ENCODE measurements at places on chromosomes 5 and 9. TPM values are rescaled to one million over a fixed set of nuclear protein-coding genes. Genes with fewer than 3 reads are reported as not detected.

GRCh38 chr9:131276094-131276888, at the start of gene FAM78A:
Gene FAM78A (minus strand): TSS chr9:131276510. CDS start chr9:131276179, 331 bp downstream.
- no peak for DNase-seq

DNA sequence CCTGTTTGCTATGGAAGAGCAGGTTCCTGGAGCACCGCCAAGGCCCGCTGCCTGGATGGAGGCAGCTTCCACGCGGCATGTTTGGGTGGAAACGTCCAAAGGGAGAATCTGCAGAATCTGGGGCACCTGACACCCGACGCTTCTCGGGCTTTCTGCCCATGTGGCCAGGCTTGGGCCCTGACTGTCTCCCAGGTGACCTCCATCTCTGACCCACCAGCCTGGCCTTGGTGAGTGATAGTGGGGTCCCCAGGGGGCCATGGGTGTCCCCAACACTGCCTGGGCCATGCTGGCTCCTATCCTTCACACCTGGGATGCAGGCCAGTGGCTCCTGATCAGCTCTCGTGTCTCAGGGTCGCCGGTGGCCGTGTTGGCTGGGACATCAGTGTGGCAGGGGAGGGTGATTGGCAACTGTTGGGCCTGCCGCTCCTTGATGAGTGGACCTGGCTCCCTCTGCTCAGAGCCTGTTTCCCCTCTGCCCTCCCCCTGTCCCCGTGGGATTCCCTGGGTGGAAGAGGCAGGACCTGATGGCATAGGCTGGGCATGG, 34.0 kb downstream of the GLT6D1 start:
- DNase-seq: no peak

OTULINL gene
- total RNA-seq: 1.2 TPM

- DNase-seq: no peak
Measured at GRCh38 chr5:74231697-74232096, 408.8 kb downstream of the ENC1 start.

RBM22 gene
- total RNA-seq: 28.0 TPM

All from H4 (cell line).